Activated CD4-positive, alpha-beta T cell treated with anti-CD3 and anti-CD28 coated beads for 48 hours (primary cell): ENCODE measurements at places on chromosomes 16 and 17.

DNA sequence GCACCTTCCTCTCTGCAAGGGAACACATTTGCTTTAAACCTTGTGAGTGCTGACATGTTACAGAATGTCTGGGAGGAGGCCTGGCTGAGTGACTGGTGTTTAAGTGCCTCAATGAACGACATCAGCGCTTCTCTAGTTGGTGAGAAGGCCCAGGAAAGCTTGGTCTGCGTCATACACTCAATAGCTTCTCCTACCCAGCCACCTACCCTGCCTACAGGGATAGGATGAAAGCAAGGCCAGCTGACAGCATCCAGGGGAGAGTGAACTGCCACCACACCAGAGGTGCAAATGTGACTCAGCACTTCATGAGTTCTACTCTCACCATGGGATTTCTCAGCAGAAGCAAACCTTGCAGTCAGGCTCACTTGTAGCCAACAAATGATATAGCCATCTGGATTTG lies 31.7 kb upstream of the CFAP20 start:
- no peak for DNase-seq

- no peak for DNase-seq
Observed at GRCh38 chr17:59542960-59543635, 22.3 kb upstream of the DHX40 start.

DNA sequence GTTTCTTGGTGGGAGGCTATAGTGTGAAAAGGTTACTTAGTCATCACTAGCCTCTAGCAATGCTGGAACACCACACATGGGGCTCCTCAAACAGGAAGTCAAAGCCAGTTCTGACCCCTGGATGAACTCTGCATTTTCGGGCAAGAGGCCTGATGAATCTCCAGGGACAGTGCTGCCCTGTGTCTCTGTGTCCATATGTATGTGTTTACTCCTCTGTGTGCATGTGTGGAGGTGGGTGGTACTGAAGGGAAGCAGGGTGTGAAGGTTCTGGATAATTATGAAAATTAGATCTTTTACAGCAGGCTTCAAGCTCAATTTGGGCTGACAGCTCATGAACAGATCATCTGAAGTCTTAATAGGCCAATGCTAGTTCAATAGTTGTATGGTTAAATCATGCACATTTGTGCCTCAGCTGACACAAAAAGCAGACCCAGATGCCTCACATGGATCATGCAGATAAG lies 133.6 kb downstream of the SNX11 start:
- peak; percentile 31 for DNase-seq

DNA sequence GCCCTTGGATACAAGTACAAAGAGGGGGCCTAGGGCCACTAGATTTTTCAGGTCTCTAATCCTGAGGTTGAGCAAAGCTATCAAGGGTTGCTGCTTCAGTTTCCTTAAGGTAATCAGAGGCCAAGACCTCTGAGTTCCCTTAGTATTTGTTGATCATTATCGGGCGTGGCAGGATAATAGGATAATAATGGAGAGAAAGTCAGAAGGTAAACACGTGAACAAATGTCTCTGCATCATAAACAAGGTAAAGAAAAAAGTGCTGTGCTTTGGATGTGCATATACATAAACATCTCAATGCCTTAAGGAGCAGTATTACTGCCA lies 41.5 kb upstream of the YPEL2 start:
- DNase-seq = no peak

GRCh38 chr16:50684823-50685461 lies 3.8 kb upstream of the SNX20 start:
- DNase-seq = peak; percentile 62

GRCh38 chr16:4641895-4642294 lies 17.3 kb downstream of the MGRN1 start:
- DNase-seq = no peak

DNA sequence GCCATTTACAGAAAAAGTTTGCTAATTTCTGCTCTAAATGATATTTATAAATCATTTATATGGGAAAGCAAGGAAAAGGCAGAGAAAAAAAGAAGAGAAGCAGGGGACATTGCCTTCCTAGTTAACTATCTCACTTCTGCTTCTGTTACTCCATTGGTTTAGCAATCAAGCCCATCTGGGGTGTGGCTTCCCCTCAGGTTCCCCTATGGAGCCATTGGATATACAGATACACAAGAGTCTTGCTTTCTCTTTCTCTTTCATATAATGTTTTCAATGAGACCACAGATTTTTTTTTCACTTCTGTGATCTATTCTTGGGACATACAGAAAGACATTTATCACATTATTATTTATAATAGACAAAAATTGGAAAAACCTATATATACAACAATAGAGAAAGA lies 105.6 kb upstream of the TOM1L1 start:
- DNase-seq = no peak

GRCh38 chr17:50317121-50317520 lies 28.8 kb upstream of the XYLT2 start:
- no peak for DNase-seq

GRCh38 chr17:62892061-62892675 lies 73.9 kb upstream of the TANC2 start:
- DNase-seq = no peak

- DNase-seq = no peak
Observed at GRCh38 chr17:5378566-5379207, 40.8 kb downstream of the NUP88 start.

- DNase-seq = no peak
Observed at GRCh38 chr16:30602616-30603277, 7.4 kb downstream of the ZNF689 start.

DNA sequence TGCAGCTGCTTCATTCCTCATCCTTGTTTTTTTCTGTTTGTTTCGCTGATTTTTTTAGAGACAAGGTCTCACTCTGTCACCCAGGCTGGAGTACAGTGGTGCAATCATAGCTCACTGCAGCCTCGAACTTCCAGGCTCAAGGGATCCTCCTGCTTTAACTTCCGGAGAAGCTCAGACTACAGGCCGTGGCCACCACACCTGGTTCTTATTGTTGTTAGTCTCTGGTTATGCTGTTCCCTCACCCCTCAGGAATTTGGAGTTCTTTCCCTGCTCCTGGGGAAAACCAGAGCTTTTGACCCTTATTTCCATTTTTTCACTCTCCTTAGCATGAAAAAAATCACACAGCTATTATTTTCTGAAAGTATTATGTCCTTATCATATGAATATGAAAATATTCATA lies 1.8 kb downstream of the ODF4 start:
- no peak for DNase-seq

DNA sequence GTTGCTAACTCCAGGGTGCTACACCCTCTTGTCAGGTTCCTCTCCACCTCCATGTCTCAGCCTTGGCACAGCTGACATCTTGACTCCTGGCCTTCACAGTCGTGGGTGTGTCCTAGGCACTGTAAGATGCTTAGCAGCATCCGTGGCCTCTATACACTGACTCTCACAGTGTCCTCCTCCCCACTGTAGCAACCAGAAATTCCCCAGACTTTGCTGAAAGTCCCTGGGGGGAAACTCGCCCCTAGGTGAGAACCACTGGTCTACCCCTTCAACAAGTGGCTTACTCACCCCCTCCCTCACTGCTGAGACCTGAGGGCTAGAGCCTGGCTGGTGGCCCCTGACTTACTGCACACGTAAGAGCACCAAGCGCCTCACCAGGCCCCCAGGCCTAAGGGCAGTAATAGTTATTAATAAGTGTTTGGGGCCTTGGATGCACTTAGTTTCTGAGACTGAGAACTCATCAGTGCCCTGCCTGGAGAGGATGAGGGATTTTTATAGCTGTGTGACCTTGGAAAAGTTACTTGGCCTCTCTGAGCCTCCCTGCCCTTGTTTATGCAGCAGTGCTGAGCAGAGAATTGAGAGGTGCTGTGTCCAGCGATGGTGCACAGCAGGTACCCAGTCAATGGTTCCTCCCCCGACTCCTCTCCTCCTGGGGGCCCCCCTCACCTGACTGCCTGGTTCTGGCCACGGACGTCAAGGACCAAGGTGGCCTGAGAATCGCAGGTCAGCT lies 67.1 kb downstream of the RMI2 start:
- no peak for DNase-seq

DNA sequence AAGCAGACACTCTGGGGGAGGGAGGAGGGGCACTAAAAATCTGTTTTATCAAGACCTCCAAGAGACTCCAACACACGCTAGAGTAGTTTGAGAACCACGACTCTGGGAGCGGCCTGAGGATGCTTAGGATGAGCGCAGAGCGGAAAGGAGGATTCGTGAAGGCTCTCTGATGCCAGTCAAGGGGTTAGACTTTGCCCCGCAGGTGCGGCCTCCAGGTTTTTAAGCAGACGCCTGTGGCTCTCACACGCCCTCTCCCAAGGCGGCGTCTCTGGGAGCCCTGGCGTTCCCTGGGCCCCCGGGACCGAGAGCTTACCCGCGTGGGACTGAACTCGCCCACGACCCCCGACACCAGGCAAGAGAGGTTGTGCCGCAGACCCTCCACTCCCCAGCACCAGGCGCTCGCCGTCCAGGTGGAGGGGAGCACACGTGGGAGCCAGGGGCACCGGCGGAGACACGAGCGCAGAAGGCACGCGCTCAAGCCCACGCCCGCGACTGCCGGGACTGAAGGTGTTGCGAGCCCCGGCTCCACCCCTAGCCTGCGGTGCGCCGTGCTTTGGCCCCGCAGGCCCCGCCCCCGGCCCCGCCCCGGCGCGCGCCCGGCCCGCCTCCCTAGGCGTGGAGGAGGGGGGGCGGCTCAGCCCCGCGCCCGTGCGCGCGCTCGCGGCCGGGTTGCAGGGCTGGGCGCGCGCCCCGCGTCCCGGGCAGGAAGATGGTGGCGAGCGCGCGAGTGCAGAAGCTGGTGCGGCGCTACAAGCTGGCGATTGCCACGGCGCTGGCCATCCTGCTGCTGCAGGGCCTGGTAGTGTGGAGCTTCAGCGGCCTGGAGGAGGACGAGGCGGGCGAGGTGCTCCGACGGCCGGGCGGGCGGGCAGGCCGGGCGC lies at the start of gene XYLT2:
Gene XYLT2, plus strand, starts transcription at position 695 of the 881 bp plus-strand sequence. Its CDS starts 15 bp downstream, at position 710.
- DNase-seq = peak; percentile 93
